CD4-positive, alpha-beta T cell treated with Interleukin-4 for 4 hours (primary cell): ENCODE measurements at places on chromosomes 6 and 20.

DNA sequence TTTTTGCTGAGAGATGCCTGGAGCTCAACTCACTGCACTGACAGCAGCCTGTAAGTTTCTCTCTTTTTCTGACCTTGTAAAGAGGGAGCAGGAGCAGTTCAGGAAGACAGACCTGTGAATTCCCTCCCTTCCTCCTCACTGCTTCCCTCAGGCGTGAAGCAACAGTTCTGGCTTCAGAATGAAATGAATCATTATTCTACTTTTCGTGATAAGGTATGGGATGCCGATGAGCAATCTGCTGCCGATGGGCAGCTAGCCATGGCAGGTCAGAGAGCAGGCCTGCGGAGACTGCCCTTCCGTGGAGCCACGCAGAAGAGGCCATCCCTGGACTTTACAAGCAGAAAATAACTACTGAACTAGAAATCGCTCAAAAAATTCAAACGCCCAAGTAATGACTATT lies 426.5 kb upstream of the RNF217 start:
- no peak for DNase-seq

DNA sequence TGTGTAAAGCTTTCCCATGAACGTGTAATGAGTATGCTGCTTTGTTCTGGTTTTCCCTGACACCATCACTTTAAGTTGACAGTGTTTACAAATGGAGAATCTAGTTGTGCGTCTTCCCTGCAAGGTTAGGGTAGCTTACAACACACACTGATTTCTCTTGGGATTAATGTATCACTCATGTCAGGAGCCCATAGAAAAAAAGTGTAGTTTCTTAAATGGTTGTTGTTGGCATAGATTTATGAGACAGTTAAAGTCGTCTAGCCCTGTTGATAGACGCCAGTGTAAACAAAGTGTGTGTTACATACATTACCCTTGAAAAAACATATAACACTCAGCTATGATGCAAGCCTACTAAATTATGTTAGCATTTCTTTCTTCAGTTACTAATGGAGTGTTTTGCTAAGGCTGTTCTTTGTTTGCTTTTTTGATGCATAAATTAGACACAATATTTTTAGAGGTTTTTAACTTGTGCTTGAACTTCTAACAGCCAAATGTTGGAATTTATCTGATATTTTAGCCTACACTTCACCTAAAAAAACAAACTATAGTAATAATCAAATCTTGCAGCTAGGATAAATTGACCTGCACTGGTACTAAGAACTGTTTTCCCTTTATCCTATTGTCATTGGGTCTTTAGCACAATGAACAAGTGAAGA lies 88.6 kb downstream of the RNF217 start:
- DNase-seq = no peak

DNA sequence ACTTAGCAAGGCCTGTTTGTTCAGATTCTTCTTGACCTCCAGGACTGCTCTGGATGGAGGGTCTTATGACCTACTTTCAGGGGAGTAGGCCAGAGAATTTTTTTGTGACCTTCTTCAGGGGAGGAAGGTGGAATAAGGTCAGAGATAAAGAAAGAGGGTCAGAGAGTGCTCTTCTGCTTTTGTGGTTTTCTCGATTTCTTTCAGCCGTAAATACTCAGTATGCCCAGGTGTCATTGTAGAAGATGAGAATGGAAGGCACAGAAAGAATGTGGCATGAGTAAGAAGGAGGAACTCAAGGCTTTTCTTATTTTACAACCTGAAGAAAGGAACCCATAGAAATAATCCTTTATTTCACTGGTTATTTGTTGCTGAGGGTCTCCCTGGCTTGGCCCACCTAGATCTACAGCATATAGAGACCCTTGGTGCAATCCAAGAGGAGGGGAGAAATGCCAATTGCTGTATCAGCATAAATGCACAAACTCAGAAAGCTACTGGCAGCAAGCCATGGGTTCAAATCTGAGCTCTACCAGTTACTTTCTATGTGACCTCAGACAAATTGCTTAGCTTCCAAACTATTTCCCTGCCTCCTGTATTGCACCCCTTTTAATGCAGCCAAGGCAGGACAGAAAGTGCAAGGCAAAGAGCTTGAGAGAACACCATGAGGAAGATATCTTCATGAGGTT lies 68.0 kb downstream of the OLIG3 start:
- no peak for DNase-seq

DNA sequence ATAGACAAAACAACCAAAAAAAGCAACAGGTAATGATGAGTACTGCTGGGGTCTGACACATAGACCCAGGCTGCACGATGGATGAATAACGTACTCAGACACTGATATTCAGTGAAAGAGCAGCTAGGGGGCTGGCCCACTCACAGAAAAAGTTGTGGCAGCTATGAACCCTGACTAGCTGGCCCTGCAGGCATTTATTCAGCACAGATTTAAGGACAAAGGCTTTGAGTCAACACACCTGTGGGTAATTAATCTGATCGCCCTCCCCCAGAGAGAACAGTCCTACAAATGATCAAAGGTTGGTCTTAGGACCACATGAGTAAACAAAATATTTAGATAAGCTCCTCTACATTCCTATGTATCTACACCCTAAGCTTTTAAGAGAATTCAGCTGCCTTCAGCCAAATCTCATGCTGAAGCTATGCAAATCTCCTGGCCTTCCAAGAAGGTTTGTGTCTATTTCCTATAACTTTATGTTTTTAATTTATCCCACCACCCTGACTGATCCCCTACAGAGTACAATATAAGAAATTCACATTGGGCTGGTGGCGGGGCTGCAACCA lies 81.7 kb upstream of the NXT1 start:
- DNase-seq = no peak

DNA sequence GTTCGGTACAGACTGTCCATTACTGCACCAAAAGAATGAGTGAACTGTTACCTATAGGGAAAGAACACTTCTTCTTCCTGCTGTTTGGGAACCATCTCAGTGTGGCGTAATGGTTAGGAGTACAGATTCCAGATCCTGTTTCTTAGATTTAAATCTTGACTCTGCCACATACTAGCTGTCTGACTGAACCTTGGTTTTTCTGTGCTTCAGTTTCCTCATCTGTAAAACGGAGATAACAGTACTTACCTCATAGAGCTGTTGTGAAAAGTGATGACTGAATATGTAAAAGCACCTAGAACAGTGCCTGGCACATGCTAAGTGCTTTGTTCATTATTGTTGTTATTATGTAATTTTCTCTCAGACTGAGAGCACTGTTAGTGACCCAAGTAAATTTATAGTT lies 39.8 kb downstream of the STX11 start:
- DNase-seq = no peak

- no peak for DNase-seq
These were observed 6.3 kb upstream of the TRIM27 start for GRCh38 chr6:28929887-28930620.

- DNase-seq = no peak
These were observed 82.7 kb upstream of the CARMIL1 start for GRCh38 chr6:25196464-25196863.

DNA sequence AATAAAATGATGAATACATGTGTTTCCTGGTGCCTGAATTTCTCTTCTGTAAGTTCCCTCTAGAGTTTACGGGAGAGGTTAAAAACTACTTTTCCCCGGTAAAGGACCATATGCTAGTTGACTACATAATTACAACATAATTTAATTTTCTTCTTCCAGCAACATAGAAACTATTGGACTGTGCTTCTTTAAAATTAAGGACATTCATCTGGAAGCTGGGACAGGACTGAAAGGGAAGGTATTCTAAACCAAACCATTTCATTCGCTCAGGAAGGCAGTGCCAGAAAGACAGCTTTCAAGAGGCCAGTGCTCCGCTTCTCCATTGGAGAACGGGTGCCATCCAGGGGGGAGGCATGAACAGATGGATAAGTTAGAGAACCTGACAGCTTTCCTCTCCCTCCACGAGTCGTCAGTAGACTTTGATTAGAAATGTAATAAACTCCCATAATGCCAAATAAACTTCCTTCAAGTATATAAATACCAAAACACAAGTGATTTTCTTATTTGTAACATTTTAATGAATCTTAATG lies 458.0 kb upstream of the SOX4 start:
- DNase-seq = no peak
